Breast epithelium (tissue), 4 donors: ENCODE measurements at places on chromosomes 2 and 18. TPM values are rescaled to one million over a fixed set of nuclear protein-coding genes. Genes with fewer than 3 reads are reported as not detected.

ABCB11 gene
- under 0.01 TPM for total RNA-seq

FOXD4L1 gene
- not detected for total RNA-seq

UGT1A3 gene
- total RNA-seq = not detected

CD8B2 gene
- total RNA-seq = 0.29 TPM

MBD2 gene
- 50.6 TPM for total RNA-seq

XRCC5 gene
- total RNA-seq = 227 TPM

SLC11A1 gene
- total RNA-seq = 53.4 TPM

CCDC121 gene
- 4.9 TPM for total RNA-seq

TACR1 gene
- total RNA-seq = 5.9 TPM

COL6A3 gene
- 907 TPM for total RNA-seq

CHST9 gene
- not detected for total RNA-seq

CYP27C1 gene
- total RNA-seq = 0.48 TPM

CD226 gene
- 2.1 TPM for total RNA-seq

TRIM43 gene
- total RNA-seq = not detected

TTN gene
- total RNA-seq = 3.5 TPM

KIAA2012 gene
- not detected for total RNA-seq

HAAO gene
- 6.2 TPM for total RNA-seq

LAMA3 gene
- total RNA-seq = 173 TPM

PTPN4 gene
- 38.7 TPM for total RNA-seq

KCNF1 gene
- total RNA-seq = 0.29 TPM

ACKR3 gene
- total RNA-seq = 15.1 TPM

WDR7 gene
- 31.1 TPM for total RNA-seq

POTEI gene
- total RNA-seq = 1.2 TPM

CCDC141 gene
- 2.2 TPM for total RNA-seq

POMC gene
- total RNA-seq = 2.8 TPM

MC5R gene
- not detected for total RNA-seq

RAB27B gene
- 1.1 TPM for total RNA-seq

PIEZO2 gene
- 26.2 TPM for total RNA-seq

GNAL gene
- total RNA-seq = 6.6 TPM

KCNG2 gene
- 0.32 TPM for total RNA-seq

SPATA3 gene
- not detected for total RNA-seq

PSMA8 gene
- total RNA-seq = not detected

ADD2 gene
- total RNA-seq = 1.9 TPM

RANBP2 gene
- total RNA-seq = 131 TPM

DPP10 gene
- total RNA-seq = 0.33 TPM

SERPINB4 gene
- total RNA-seq = not detected

DNAH6 gene
- 4.1 TPM for total RNA-seq

ASB3 gene
- 22.7 TPM for total RNA-seq

FN1 gene
- 74.9 TPM for total RNA-seq

LRP1B gene
- 29.8 TPM for total RNA-seq

PDE1A gene
- total RNA-seq = 7.9 TPM

CAPN14 gene
- 0.44 TPM for total RNA-seq

ASPRV1 gene
- total RNA-seq = 1.6 TPM

KRTCAP3 gene
- total RNA-seq = 14.7 TPM

REEP1 gene
- 3.8 TPM for total RNA-seq

MYOM1 gene
- total RNA-seq = 6.9 TPM

SOS1 gene
- 33.4 TPM for total RNA-seq

ASXL3 gene
- 3.4 TPM for total RNA-seq

DYNAP gene
- not detected for total RNA-seq
